Stimulated activated CD8-positive, alpha-beta memory T cell treated with anti-CD3 and anti-CD28 coated beads, Interleukin-2, amount 100 ng/mL, for 1 hour (primary cell): ENCODE measurements at places on chromosomes 6 and 20.

- DNase-seq: no peak
Measured at GRCh38 chr6:162443101-162443500, 284.5 kb downstream of the PRKN start.

- DNase-seq: no peak
Measured at GRCh38 chr6:5159162-5159561, 74.0 kb downstream of the PPP1R3G start.

- DNase-seq: no peak
Measured at GRCh38 chr6:6224933-6225486, 95.5 kb downstream of the F13A1 start.

GRCh38 chr6:101545191-101545590, 151.7 kb downstream of the GRIK2 start:
- DNase-seq: no peak

DNA sequence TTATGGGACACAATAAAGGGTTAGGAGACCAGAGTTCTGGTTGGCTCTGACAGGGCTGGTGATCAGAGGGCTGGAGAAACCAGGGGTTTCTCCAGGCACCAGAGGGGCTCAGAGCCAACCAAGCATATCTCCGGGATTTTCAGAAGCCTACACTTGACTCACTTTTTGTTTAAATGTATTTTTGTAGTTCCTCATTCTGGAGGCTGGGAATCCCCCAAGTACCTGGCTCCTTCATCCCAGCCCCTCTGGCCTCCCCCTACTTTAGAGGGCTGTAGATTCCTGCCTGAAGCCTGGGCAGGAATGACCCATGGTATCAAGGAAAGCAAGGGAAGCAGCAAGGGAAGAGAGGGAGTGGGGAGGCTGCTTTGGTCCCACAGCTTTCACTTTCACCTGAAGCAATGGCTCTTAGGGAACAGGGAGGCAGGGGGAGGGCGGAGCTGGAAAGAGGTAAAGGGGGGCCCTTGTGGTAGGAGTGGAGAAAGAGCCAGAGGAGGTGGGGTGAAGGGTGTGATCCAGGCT, 973 bp downstream of the CD40 start:
- no peak for DNase-seq

- no peak for DNase-seq
Measured at GRCh38 chr20:58629215-58629580, 21.9 kb upstream of the STX16 start.

DNA sequence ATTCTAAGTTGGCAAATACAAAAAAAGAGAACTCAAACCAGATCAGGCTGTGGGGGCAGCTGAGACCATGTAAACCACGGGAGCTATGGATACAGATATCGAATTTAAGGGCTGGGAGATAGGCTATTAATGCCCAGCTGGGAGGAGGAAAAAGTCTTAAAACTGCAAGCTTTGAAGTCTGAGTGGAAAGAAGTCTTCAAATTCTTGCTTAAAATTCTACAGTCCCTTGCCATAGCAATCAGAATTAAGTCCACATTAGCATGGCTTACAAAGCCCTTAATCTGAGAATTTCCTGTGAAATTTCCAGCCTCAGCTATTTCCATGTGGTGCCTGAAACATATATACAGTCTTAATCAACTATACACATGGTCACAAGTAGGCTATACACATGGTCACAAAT, 465.0 kb upstream of the HSF2 start:
- DNase-seq: no peak

GRCh38 chr20:56964901-56965300, 301.5 kb downstream of the BMP7 start:
- DNase-seq: no peak

DNA sequence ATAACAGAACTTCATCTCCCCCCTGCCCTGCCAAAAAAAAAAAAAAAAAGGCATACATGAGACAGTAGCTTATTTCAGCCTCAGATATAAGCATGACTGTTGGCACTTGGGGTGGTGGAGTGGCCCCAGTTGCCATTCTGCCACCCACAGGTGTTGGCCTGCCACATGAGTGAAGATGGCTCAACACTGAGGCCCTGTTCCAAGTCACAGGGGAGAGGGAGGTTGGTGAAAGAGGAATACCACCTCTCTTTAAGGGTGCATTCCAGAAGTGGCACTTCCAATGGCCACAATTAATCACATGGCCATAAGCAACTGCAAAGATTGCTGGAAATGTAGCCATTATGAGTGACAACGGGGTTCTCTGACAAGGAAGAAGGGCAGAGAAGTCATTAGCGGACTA, 61.9 kb upstream of the JARID2 start:
- DNase-seq: no peak

- DNase-seq: no peak
Measured at GRCh38 chr20:25081065-25081729, 744 bp downstream of the VSX1 start.

GRCh38 chr6:50091641-50092040, 41.9 kb upstream of the DEFB112 start:
- no peak for DNase-seq

- peak; percentile 49 for DNase-seq
Measured at GRCh38 chr20:49668181-49668877, 45.3 kb downstream of the B4GALT5 start.

DNA sequence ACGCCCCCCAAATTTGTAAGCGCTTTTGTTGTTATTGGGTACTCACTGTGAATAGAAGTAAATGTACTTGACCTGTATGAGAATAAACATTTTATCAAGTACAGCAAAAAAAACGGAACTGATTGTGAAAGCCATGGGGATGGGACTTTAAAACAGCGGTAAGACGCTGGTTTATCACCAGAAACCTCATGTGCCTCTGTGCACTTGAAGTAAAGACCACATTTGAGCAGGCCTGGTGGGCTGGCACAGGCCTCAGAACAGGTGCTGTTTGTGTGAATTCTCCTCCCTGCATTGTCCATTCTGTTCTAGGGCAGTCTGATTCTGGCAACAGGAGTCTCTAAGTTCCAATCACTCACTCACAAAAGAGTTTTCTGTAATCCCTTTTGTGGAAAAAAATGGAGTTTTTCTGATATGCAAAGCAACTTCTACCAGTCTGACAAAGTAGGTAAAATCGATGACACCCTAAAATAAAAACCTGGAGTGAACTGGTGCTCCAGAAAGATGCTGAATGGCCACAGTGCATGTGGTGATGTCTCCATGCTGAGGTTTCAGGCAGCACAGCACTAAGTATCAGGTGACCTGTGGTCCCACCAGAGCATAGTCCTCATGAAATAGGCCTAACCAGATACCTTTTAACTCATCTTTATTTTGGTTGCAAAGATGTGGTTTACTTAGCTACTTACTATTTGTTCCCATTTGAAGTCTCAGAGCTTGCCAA, 53.9 kb downstream of the STX7 start:
- no peak for DNase-seq

- DNase-seq: no peak
Measured at GRCh38 chr6:168713839-168714238, 272.9 kb downstream of the SMOC2 start.

DNA sequence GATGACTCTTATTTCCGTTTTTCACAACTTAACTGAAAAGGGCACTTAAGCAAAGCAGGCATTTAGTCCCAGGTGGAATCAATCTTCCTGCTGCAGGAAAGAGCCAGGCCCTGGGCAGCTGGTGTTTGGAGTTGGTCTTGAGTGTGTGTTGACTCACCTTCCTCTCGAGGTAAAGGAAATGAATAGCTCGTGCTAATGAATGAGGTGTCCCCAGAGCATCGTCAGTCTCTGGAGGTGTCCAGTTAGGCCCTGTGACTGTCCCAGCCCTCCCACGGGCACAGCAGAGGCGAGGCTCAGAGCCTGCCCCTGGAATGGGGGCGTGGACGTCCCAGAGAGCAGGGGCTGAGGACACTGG, 277.7 kb downstream of the NRN1 start:
- no peak for DNase-seq

GRCh38 chr6:168054765-168055560, 24.0 kb downstream of the FRMD1 start:
- no peak for DNase-seq

- DNase-seq: no peak
Measured at GRCh38 chr20:44637042-44637441, 14.5 kb downstream of the ADA start.

- DNase-seq: no peak
Measured at GRCh38 chr6:93293872-93294271, 125.5 kb downstream of the EPHA7 start.

GRCh38 chr6:6922166-6922565, 185.6 kb upstream of the RREB1 start:
- DNase-seq: no peak

DNA sequence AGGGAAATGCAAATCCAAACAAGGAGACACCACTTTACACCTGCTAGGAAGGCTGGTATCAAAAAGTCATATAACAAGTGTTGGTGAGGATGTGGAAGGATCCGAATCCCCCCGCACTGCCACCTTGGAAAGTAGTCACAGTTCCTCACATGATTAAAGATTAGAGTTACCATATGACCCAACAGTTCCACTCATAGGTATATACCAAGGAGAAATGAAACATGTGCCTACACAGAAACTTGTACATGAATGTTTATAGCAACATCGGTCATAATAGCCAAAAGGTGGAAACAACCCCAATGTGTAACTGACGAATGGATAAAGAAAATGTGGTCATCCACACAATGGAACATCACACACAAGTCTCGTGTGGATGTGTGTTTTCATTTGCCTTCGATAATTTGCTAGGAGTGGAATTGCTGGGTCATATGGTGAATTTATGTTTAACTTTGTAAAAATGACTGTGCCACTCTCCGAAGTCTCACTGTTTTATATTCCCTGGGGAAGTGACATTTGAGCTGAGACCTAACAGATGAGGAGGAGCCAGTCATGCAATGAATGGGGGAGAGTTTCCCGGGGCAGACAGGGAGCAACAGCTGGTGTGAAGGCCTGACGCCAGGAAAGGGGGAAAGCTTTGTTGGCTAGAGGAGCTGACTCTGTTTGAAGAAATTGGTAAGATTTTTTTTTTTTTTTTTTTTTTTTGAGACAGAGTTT, 125.9 kb upstream of the MLN start:
- DNase-seq: no peak

DNA sequence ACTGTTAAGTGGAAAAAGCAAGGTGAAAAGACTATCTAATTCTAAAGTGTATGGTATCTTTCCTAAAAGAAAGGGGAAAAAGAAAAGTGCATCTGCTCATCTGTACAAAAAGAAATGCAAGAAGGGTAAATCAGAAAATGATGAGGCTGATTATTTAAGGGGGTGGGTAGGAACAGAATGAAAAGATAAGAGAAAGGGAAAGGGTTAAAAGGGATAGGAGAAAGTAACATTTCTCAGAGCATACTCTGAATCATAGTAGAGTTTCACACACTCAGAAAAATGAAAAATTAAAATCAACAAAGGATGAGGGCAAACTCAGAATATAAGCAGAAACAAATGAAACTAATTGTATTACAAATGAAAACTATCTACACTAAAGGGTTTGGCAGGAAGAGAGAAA, 79.1 kb downstream of the RNGTT start:
- no peak for DNase-seq

GRCh38 chr6:73341335-73341734, 12.7 kb downstream of the DPPA5 start:
- DNase-seq: no peak

- no peak for DNase-seq
Measured at GRCh38 chr6:129679275-129679674, 30.7 kb downstream of the ARHGAP18 start.

- no peak for DNase-seq
Measured at GRCh38 chr6:127496471-127496870, 22.7 kb downstream of the MTCL3 start.

GRCh38 chr6:45991189-45991588, 24.5 kb downstream of the CLIC5 start:
- DNase-seq: no peak

DNA sequence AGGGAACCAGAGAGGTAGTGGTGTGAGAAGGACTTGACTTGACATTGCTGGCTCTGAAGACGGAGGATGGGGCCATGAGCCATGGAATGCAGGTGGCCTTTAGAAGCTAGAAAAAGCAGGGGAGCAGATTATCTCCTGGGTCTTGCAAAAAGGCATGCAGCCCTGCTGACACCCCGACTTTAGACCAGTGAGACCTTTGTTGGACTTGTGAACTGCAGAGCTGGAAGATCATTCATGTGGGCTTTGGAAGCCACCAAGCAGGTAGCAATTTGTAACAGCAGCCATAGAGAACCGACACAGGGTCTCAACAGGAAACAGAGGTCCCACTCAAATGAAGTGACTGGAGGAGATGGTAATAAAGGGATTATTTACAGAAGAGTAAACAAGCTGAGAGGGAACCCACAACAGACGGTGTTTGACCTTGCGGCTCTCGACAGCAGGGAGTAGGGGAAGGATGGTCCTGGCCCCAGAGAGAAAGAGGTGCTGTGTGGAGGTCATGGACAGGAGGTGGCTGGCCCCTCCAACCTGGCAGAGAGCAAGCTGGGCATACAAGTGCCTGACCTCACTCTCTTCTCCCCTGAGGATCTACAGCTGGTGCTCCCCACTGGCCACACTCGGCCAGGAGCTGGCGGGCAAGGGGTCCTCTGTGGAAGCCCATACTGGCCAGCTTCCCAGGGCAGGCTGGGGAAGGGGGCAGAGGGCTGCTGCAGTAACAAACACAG, 43.9 kb downstream of the SLC22A23 start:
- DNase-seq: no peak

DNA sequence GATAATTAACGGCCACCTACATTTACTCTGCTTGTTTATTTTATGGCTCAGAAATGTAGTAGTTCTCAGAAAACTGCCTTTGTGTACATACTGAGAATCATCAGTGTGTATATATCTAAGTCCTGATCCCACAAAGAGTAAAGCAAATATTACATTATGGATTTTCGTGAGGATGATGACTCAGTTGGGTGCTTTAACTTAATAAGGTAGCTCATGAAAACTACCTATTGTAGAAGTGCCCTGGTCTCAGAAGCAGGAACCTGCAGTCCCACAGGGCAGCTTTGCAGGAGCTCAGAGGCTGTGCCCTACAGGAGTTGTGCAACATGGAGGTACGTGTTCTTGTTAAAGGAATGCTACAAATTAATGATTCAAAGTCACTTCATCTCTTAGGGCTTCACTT, 108.2 kb downstream of the PLG start:
- DNase-seq: no peak

GRCh38 chr20:49594143-49594930, 26.4 kb upstream of the PTGIS start:
- no peak for DNase-seq

- no peak for DNase-seq
Measured at GRCh38 chr6:103507052-103507451, 1352.7 kb downstream of the HACE1 start.

DNA sequence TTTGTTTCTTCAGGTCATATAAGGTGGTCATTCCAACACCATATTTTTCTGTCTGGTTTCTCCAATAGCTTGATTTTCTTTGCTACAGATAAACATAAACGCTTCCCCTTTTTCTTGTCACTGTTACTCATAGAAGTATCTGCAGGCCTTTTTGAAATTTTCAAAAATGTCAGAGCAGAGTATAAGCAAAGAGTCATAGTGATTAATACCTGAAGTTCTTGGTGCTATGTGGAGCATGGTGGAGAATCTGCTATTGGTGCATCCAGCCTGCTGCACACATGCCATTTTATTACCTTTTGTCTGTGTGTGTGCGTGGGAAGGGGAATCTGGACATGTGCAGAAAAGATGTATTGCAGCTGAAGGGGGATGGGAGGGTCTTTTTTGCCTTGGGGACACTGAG, 19.7 kb downstream of the STX11 start:
- no peak for DNase-seq
